ENCODE measurements at places on chromosomes 2 and 18.
A peak's percentile ranks its signal among the peaks of the same experiment; 100 is the strongest.

DNA sequence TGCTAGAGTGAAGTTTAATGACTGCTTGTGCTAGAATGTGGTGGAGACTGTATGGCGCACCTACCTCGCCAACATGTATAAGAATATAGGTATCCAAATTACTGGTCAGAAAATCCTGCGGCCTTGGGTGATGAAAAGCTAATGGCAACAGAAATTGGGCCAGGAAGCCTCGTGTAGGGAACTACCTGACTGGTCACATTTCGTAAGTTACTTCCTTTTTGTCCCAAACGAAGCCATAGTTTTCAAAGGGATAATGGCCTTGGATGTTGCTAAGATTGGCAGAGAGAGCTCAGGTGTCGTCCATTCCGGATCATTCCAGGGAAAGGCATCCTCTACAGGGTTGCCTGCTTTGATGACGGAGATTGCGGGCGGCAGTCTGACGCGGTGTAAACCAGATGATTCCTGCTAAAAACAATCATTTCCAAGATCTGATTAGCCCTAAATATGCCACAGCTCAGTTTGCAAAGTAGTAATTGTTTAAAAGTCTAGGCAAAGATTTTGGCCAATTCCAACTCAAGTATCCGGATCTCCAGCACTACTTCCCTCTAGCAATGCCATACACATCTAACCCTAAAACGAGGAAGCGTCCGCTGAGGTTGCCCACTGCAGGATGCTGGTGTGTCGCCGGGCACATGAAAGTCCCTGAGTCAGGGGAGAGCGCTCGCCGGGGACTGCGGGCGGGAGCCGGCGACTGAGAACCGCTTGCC, 708 bp upstream of the MALT1 start:
- no peak for DNase-seq

DNA sequence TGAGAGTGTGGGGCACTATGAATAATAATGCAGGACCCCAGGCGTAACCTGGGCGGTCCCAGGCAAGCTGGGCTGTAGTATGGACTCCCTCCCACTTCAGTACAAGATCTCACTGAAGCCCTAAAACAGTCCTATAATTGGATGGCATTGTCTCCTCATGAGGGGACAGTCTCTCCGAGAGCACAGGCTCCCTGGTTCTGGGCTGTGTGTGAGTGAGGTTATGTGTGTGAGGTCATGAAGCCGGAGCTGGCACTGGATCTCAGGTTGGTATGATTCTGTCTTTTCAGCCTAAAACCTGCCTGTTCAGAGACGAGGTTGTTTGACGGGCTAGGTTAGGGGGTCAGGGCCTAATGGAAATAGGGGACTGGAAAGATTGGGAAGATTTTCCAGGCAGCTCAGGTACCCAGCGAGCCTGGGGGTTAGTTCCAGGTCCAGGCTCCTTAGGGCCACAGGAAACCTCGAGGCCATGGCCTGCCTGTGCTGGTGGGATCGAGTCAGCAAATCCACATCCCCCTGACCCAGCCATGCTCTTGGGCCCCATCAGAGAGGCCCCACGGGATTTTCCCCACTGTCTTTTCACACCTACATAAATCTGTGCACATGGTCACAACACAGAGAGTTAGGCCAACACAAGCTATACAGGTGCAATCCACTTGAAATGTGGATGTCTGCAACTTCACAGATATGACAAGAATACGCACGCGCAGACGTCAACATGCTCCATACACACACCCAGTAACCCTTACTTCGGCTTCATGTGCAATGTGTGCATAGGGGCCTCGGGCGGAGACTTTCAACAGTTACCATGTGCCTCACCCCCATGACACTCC, 94.8 kb downstream of the INHBB start:
- DNase-seq, result no peak

- DNase-seq, result no peak
These were observed 94.1 kb downstream of the UBE2E3 start for GRCh38 chr2:181074457-181074856.

GRCh38 chr2:30239308-30239985, 8.1 kb downstream of the LBH start:
- DNase-seq, result peak; percentile 87

DNA sequence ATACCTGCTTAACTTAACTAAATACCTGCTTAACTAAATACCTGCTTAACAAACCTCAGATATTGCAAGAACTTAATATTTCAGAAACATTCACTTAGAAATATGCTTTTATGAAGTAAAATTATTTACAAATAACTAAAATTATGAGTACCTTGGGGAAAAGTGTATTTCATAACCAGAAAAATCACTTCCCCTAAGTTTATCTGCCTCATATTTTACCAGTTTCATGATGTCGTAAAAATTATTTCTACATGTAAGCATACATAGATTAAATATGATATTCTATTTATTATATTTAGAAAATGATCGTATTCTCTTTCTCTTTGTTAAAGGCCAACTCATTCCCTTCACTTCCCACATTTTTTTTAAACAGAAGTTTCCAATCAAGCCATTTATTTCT, 41.5 kb upstream of the DSC1 start:
- DNase-seq, result no peak

GRCh38 chr2:52475590-52475989, 1292.0 kb upstream of the CHAC2 start:
- no peak for DNase-seq

DNA sequence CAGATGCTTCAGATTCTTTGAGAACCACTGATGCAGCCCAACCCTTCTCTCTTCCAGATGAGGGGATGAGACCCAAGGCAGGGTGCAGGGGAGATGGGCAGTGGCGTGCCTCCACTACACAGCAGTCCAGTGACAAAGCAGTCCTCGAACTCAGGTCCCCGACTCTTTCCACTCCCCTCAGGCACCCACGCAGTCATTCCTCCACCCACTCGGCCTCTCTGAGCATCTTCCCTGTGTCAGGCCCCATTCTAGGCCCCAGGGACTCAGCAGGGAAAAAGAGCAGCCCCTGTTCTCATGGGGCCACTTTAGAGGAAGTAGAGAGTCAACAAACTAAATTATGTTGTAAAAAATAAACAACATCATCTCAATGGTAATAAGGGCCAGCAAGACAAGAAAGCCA, 15.2 kb downstream of the KCNK3 start:
- DNase-seq, result no peak

DNA sequence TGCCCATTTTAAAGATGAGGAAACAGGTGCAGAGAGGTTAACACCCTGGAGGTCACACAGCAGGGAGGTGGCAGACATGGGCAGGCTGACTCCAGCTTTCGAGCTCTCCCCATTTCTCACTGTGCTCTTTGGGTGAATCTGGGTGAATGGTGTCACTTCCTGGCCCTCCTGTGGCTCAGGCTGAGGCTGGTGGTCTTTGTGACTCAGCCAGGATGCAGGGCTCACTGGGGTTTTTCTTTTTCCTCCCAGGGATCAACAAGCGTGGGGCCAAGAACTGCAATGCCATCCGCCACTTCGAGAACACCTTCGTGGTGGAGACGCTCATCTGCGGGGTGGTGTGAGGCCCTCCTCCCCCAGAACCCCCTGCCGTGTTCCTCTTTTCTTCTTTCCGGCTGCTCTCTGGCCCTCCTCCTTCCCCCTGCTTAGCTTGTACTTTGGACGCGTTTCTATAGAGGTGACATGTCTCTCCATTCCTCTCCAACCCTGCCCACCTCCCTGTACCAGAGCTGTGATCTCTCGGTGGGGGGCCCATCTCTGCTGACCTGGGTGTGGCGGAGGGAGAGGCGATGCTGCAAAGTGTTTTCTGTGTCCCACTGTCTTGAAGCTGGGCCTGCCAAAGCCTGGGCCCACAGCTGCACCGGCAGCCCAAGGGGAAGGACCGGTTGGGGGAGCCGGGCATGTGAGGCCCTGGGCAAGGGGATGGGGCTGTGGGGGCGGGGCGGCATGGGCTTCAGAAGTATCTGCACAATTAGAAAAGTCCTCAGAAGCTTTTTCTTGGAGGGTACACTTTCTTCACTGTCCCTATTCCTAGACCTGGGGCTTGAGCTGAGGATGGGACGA, 13.2 kb downstream of the ITM2C start:
- peak; percentile 50 for DNase-seq
